Fibroblast of upper back skin (primary cell): ENCODE measurements at places on chromosomes 3 and 15.
A peak's percentile ranks its signal among the peaks of the same experiment; 100 is the strongest.

- peak; percentile 17 for DNase-seq
Measured at GRCh38 chr15:74978503-74978902, 16.9 kb upstream of the SCAMP5 start.

GRCh38 chr3:57743496-57743895 lies 12.6 kb upstream of the SLMAP start:
- DNase-seq, result peak; percentile 43

GRCh38 chr3:34683851-34684250 lies 885.4 kb downstream of the PDCD6IP start:
- peak; percentile 46 for DNase-seq

DNA sequence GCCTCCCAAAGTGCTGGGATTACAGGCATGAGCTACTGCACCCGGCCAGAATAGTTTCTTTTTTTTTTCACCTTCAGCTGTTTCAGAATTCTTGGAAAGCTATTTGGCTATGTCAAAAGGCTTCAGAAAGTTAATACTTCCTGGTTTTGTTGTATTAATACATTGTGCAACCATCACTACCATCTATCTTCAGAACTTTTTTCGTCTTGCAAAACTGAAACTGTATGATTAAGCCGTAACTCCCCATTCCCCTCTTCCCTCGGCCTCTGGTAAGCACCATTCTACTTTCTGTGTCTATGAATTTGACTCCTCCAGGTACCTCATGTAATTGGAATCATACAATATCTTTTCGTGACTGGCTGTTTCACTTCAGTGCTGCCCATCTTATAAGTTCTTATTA lies 5.2 kb upstream of the NOX5 start:
- DNase-seq, result no peak
